ENCODE measurements at places on chromosomes 7 and 10.

GRCh38 chr7:155020996-155021395, 18.1 kb upstream of the PAXIP1 start:
- DNase-seq = no peak

- DNase-seq = no peak
These were observed 6.3 kb downstream of the SMURF1 start for GRCh38 chr7:99137411-99138180.

- no peak for DNase-seq
These were observed 110.9 kb upstream of the NANOS1 start for GRCh38 chr10:118918587-118918986.

- no peak for DNase-seq
These were observed 50.4 kb downstream of the GLCCI1 start for GRCh38 chr7:8018961-8019360.

GRCh38 chr10:110365356-110366143, 60.8 kb upstream of the SMNDC1 start:
- DNase-seq = no peak

GRCh38 chr7:139709485-139709884, 68.3 kb downstream of the HIPK2 start:
- no peak for DNase-seq

GRCh38 chr7:151372612-151373265, 31.1 kb downstream of the NUB1 start:
- DNase-seq = no peak

- no peak for DNase-seq
These were observed 2.0 kb upstream of the ASB13 start for GRCh38 chr10:5668429-5668828.

DNA sequence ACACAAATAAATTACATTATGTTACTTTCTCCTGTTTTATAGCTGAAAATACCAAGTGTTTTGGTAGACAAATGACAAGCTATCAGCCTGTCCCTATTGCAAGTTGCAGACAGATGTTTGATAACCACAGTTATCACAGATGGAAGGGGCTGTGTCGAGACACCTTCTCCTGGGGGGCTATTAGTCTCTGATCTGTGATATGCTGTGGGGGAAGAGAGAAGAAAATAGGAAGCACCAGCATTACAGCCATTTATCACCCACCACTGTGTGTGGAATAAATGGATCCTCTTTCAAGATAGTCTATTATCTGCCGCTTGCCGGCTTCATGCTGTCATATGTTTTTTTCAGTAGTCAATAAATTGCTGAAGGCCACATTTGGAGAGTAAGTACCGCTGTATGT, 597.2 kb upstream of the ADARB2 start:
- DNase-seq = no peak

Measured in non-pigmented ciliary epithelial cell (primary cell).